ENCODE measurements at places on chromosomes 6 and 20. TPM values are rescaled to one million over a fixed set of nuclear protein-coding genes. Genes with fewer than 3 reads are reported as not detected.

TSPO2 gene
- not detected for total RNA-seq

GRCh38 chr20:47438464-47439381 lies 63.0 kb upstream of the NCOA3 start:
- H3K27me3 ChIP-seq, result no peaks in the 10 kb centered on the region
- H3K4me1 ChIP-seq, result peaks cover 2% of the 10 kb centered on the region
- no peak for DNase-seq
- H3K36me3 ChIP-seq, result no peaks in the 10 kb centered on the region
- no peak overlapping the region for H3K27ac ChIP-seq
- no peak overlapping the region for H3K4me3 ChIP-seq

- H3K27ac ChIP-seq, result no peak overlapping the region
- H3K4me1 ChIP-seq, result peaks cover 16% of the 10 kb centered on the region
- H3K4me3 ChIP-seq, result no peak overlapping the region
- no peaks in the 10 kb centered on the region for H3K36me3 ChIP-seq
- no peaks in the 10 kb centered on the region for H3K27me3 ChIP-seq
These were observed 4.8 kb downstream of the ARFGEF2 start for GRCh38 chr20:48926267-48926666.

DNA sequence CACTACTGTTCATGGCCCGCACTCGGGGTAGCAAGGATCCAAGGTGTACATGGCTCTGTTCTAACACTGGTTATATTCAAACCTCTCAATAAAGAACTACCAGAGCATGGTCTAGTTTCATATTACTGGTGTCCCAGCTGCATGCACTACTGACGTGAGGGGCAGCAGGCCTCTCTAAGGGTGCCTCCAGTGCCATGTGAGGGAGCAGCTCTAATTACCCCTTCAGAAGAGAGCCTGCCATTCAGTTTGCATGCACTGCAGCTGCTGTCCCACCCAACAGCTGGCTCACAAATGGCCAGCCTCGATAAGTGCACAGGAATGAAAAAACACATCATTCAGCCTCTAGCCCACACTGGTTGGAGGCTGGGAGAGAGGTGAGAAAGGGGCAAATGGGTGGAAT lies 85.2 kb downstream of the SMLR1 start:
- H3K36me3 ChIP-seq, result no peaks in the 10 kb centered on the region
- no peak overlapping the region for H3K27ac ChIP-seq
- H3K27me3 ChIP-seq, result no peaks in the 10 kb centered on the region
- H3K4me3 ChIP-seq, result no peak overlapping the region
- no peak for DNase-seq

DNA sequence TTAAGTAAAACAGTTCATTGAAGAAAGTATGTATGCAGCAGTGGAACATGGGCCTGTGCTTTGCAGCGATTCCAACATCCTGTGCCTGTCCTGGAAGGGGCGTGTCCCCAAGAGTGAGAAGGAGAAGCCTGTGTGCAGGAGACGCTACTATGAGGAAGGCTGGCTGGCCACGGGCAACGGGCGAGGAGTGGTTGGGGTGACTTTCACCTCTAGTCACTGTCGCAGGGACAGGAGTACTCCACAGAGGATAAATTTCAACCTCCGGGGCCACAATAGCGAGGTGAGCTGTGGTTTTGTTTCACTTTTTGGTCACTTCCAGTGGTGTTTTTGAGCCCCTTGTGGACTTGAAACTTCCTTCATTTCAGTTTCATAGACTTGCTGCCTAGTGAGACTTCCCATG lies 1.7 kb downstream of the TULP4 start:
- H3K4me1 ChIP-seq, result no peaks in the 10 kb centered on the region
- H3K27ac ChIP-seq, result no peak overlapping the region

Data from IMR-90 (cell line).